Activated T-cell treated with anti-CD3 and anti-CD28 coated beads, Interleukin-2, amount 50 U/mL, for 48 hours (primary cell): ENCODE measurements at places on chromosomes 16 and 17.

- DNase-seq = no peak
Measured at GRCh38 chr16:81635063-81635937, 143.8 kb upstream of the PLCG2 start.

DNA sequence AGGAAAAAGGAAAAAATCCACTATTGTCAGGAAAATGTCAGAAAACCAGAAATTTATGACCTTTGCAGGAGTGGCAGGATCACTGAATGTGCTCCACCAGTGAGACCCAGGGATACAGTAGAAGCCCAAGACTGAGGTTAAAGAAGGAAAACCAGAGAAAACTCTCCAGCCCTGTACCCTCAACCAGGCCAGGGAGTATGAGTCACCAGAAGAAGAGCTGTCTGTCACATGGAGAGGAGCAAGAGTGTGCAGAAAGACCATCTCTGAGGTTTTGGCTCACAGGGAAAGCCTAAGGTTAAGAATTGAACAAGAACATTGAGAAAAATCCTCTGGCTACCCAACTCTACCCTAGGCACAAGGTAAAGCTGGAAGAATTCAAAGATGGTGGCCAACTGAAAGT, 47.6 kb upstream of the MON1B start:
- DNase-seq = no peak

DNA sequence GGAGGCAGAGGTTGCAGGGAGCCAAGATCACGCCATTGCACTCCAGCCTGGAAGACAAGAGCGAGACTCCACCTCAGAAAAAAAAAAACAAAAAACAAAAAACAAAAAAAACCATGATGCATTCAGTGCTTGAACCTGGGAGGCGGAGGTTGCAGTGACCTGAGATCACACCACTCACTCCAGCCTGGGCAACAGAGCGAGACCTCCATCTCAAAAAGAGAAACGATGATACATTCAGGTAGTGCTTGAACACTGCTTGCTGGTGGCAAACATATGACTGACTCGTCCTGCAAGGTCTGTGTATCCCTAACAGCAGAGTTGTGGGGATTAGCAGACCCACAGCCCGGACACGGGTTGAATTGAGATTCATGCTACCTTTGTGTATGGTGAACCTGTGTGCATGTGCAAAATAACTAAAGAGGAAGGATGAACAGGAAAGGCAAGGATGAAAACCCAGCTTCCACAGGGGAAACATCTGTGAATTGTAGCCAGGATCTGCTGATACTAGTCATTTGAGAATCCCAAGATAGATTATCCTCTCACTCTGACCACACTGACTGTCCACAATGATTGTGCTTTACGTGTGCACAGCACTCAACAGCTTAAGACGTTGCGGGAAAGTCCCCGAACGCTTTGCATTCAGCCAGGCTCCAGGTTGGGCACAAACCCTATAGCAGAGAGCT, 52.4 kb upstream of the MRPS23 start:
- no peak for DNase-seq

GRCh38 chr16:89892055-89892630, 18.8 kb downstream of the TCF25 start:
- DNase-seq = no peak

DNA sequence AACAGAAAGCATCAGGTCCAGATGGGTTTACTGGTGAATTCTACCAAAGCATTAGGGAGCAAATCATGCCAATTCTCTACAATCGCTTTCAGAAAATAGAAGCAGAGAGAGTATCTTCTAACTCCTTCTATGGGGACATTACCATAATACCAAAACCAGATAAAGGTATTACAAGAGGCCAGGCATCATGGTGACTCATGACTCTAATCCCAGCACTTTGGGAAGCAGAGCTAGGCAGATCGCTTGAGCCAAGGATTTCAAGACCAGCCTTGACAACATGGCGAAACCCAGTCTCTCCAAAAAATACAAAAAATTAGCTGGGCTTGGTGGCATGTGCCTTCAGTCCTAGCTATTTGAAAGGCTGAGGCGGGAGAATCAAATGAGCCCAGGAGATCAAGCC, 23.0 kb downstream of the HBQ1 start:
- DNase-seq = no peak

DNA sequence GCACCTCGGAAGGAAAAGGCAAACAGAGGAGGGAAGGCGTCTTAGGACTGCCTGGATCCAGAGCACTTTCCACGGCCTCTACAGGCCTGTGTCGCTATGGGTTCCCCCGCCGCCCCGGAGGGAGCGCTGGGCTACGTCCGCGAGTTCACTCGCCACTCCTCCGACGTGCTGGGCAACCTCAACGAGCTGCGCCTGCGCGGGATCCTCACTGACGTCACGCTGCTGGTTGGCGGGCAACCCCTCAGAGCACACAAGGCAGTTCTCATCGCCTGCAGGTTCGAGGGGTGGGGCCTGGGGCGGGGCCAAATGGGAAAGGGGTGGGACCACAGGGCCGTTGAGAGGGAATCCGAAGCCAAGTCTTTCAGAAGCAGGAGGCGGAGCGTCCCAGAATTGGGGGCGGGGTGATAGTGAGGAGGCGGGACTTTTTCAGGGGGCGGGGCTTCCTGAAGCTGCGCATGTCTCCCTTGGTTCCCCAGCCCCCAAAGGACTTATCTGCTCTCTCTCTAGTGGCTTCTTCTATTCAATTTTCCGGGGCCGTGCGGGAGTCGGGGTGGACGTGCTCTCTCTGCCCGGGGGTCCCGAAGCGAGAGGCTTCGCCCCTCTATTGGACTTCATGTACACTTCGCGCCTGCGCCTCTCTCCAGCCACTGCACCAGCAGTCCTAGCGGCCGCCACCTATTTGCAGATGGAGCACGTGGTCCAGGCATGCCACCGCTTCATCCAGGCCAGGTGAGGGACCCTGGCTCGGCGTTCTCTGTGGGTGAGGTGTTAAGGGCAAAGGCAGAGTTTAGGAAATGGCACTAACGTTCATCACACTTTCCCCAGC, 939 bp downstream of the BCL6B start:
- peak; percentile 97 for DNase-seq

DNA sequence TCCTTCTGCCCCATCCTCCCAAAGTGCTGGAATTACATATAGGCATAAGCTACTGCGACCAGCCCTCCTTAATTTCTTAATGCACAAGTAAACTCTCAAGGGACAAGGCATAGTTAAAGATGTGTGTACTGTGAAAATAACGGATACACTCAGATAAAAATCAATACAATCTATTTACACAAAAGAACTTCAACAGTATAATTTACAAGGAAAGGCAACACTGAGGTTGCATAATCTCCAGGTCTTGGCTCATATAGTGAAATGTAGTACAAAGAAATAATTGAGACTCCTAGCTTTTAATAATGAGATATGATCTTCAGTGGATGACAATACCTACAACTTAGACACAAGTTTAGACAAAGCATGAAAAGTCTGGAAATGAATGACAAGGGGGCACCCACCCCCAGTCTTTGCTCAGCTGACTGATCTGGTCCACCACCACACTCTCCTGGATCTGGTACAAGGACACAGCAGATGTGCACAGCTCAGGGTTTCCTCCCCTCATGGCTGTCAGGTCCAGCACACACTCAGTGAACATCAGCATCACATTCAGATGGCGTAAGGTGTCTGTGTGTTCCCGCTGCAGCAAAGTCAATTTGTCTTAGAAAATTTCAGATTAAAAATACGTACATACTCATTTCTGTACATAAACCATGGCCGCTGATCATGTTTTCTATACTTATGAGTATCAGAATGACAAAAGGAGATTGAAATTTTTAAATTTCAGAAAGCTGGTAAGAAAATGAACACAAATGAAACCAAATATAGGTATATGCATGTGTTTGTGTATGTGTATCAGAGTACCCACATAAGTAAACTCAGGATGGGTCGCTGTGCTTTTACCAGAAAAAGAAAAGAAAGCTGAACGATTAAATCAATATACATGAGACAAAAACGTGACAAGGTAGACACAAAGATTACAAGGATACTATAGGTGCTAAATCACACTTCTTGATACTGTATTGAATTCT, 33.7 kb upstream of the ALDH3A1 start:
- DNase-seq = no peak

- no peak for DNase-seq
Measured at GRCh38 chr16:56311208-56312027, 113.9 kb downstream of the AMFR start.

DNA sequence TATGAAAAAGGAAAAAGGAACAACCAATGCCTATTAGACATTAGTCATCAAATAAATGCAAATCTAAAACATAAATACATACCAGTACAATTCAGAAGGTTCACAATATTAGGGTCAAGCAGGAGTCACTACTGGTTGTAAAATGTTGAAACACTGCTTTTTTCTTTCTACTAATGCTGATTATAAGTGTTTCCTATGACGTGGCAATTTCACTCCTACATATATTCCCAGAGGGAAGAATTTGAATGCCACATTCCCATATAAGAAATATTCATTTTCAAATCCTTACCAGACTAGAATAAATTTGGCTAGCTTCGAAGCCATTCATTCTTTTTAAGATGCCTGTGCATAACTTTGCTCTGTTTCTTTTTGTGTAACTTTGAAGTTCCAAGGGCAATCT, 2.6 kb upstream of the KRTAP9-2 start:
- DNase-seq = no peak

GRCh38 chr17:36127911-36128310, 24.3 kb downstream of the CCL4 start:
- no peak for DNase-seq

DNA sequence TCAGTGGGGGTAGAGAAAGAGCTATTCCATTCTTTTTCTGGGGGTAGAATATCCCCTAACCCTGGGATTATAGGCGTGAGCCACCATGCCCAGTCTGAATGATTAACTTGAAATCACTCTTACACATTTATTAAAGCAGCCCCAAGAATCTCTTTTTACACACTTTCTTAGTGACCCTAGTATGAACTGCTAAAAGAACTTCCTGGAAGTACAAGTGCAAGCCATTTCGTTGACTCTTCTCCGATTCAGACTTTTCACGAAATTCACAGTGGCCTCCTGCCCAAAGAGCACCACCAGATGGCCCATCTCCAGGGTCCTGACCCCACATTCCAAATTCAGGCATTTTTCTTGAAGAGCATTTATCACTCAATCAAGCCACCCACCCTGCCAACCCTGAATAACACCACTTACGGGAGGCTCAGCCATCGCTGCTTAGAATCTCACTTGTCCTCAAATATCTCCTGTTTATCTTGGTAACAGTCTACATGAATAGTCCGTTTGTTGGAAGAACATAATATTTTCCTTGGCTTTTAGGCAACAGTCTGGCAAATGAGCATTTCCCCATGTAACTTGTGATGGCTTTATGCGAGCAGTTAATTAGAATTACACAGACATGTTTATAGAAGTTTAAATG, 28.0 kb downstream of the ZNF423 start:
- DNase-seq = no peak
